ENCODE measurements at places on chromosomes 12 and 14.

DNA sequence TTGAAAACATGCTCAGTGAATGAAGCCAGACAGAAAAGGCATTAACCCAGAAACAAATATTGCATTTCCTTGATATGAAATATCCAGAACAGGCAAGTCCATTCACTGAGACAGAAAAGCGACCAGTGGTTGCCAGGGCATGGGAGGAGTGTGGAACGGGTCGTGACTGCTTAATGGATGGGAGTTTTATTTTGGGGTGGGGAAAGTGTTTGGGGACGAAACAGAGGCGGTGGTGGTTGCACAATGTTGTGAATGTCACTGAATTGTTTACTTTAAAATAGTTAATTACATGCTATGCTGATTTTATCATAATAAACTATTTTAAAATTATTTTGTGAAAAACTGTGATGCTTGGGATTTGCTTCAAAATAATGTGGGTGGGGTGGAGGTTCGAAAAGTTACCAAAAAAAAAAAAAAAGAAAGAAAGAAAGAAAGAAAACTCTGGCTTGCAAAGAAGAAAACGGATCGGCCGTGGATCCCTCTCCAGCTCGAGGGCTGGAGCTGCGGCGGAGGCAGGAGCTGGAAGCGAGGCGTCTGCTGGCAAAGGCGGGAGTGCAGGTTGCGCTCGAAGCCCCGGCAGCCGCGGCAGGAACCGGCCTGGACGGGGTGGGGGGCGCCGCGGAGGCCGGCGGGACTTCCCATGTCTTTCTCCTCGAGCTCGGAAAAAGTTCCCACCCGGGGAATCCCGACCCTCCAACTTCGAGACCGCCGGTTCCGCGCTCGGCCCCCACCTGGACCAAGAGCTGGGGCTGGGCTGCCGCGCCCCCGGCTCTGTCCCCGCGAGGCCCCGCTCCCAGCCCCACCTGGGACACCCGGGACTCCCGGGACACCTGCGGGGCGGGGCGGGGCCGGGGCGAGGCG is 524 bp upstream of the P2RX2 start:
- DNase-seq: no peak

GRCh38 chr14:79661752-79662151 is 549.6 kb downstream of the DIO2 start:
- no peak for DNase-seq

DNA sequence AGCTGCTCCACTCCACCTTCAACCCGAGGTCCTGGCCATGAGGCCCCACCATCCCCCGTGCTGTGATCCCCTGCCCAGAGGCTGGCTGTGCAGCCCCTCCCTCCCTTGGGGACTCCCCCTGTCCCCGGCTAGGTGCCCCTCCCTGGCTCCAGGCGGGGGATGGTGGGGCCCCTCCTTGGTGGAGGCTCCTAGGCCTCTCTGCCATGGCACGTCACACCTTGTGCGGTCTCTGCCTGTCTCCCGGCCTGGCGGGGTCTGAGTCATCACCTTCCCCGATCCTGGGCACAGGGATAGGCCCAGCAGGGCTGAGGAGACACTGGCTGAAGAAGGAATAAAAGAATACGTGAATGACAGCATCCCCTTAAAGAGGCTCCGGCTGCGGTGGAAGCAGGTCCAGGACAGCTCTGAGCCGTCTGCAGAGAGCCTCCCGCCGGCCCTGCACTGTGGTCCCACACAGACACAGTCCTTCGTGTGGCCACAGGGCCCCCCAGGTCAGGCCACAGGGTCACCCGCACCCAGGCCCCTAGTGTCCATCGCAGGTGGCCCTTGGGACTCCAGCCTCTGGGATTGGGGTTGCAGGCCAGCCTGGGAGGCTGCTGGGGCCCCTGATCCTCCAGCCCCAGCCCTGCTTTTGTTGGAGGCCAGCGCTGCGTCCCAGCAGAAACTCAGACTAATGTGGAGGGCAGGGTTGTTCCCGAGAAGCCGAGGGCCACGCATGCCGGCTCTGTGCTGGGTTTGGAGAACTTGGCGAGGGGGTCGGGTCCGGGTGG is 43.6 kb downstream of the KIF26A start:
- DNase-seq: no peak

- no peak for DNase-seq
Measured at GRCh38 chr14:24351517-24351916, 11.7 kb upstream of the RIPK3 start.

DNA sequence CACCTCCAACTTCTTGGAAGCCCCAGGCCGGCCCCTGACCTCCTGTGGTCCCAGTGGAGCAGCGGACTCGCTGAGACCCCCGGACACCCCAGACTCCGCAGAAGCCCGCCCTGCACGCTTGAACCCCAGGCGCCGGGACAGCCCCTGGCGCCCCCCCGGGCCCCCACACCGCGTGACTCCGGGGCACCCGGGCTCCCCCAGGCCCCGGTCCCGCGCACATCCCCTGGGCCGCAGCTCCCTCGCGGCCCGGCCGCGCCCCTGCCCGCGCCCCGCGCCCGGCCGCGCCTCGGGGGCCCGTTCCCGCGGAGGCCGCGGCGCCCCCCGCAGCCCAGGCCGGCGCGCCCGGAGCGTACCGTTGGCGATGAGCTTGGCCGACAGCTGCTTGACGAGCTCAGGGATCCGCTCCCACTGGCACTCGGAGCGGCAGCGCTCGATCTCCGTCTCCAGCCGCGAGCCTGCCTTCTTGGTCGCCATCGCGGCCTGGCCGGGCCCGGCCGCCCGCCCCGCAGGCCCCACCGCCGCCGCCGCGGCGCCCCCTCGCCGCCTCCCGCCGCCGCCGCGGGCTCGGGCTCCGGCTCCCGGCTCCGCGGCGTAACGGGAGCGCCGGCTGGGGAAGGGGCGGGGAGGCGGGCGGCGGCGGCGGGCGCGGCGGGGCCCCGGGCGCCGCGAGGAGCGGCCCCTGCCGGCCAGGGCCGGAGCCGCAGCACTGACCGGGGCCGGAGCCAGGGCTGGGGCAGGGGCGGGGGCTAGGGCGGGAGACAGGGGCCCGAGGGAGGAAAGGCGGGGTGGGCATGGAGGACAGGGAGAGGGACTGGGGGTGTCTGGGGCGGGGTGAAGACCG is at the start of gene TTC7B:
Gene TTC7B (minus strand): TSS at position 609 of the 841 bp plus-strand sequence. CDS start 135 bp downstream, at position 474.
- DNase-seq: no peak

DNA sequence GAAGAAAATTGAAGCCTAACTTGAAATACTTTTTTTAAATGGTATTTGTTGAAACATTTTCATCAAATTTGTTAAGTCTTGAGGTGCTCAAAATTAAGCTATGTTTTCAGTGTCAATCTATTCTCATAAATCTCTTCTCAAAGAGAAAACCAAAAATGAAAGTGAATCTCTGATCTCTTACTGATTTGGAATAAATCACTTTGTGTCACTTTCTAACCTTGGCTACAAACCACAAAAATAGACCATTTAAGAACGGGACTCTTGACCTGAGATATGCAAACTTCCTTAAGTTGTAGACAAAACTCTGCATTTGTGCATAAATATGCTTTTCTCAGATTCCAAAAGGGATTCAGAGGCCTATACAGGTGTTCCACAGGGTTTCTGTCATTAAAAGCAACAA is 192.9 kb downstream of the SEC23A start:
- no peak for DNase-seq

DNA sequence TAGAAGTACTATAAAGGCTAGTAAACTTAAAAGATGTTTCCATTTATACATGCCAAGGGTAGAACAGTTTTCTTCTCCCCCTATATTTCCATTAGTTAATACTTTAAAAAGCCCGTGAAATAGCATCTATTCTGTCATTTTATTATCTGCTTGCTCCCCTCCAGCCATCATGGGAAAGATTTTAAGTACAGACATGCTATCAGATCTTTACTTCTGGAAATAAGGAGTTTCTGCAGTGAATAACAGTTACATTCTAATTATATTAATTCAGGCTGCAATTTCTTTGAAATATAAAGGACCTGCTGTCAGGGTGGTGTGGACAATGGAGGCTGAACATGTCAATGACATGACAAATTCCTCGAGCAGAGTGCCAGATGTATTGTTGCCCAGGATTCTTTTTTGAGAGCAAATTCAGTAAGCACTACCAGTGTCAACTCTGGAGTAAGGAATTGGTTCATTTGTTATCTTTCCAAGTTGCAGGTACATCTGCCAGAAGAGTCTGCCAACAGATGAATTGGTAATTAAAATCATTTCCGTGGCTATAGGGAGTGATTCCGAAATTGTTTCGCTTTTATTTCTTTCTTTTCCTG is 151.3 kb downstream of the BTG1 start:
- no peak for DNase-seq

DNA sequence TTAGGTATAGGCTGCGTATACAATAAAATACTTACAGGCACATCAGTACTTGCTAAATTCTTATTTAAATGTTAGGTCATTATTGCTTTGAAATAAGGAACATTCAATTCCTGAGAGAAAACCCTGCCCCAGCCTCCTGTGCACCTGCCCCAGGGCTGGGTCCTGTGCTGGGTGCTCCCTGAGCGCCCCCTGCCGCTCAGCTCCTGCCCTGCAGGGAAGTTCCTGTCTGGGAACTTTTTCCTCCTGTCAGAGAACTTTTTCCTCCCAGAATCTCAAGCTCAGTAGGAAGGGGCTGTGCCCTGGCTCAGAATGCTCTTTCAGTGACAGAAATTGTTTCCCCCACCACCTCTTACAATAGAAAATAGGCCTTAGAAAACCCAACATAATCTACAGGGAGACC is 751.1 kb downstream of the TMEM121 start:
- DNase-seq: peak; percentile 8

GRCh38 chr12:116094475-116094874 is 183.0 kb downstream of the MED13L start:
- DNase-seq: no peak

DNA sequence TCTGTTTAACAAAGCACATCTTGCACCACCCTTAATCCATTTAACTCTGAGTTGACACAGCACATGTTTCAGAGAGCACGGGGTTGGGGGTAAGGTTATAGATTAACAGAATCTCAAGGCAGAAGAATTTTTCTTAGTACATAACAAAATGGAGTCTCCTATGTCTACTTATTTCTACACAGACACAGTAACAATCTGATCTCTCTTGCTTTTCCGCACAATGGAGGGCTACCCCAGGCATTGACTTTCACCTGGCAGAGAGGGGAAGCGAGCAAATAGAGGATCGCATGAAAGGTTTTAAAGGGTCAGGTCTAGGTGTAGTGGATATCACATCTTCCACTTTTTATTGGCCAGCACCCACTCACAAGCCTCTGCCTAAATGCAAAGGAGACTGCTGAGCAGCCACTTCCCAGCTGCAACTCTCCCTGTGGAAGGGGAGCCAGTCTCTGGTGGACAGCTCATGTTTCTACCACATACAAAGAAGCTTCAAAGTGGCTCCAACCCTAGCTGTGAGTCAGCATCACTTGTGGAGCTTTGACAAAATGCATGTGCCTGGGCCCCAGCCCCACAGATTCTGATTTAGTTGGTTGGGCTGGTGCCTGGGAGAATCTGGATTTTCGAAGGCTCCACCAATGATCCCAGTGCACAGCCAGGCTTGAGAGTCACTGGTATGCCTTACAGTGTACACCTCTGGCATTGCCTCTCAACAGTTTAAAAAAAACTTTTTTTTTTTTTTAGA is 7.2 kb upstream of the FNTB start:
- DNase-seq: no peak

DNA sequence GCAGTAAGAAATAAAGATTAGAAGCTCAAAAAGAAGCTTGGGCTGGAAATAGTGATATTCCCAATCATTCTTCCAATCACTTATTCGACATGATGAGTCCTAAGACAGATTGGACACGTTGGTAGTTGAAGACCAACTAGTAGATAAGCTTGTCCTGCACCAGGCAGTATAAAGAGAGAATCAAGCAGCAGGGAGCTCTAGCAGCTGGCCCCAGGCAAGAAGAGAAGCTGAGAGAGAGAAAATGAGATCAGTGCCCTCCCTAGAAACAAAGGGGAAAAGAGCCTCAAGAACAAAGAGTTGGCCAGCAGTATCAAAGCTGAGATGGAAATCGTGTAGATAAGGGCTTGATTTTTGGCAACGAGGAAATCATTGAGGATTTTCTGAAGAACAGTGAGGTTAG is 20.6 kb downstream of the RASSF8 start:
- DNase-seq: no peak

DNA sequence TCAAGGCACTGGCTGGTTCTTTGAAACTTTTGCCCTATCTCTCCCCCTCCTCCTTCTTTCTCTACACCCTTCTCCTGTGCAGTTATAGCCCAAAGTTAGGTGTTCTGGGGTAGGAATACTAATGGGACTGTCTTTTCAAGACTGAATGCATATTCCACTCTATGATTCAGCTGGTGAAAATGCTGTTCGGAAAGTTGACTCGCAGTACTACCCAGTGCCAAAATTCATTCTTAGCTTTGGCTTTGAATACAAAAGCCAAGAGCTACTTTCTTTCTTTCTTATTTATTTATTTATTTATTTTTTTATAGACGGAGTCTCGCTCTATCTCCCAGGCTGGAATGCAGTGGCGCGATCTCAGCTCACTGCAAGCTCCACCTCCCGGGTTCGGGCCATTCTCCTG is 249.2 kb downstream of the ETNK1 start:
- DNase-seq: no peak

DNA sequence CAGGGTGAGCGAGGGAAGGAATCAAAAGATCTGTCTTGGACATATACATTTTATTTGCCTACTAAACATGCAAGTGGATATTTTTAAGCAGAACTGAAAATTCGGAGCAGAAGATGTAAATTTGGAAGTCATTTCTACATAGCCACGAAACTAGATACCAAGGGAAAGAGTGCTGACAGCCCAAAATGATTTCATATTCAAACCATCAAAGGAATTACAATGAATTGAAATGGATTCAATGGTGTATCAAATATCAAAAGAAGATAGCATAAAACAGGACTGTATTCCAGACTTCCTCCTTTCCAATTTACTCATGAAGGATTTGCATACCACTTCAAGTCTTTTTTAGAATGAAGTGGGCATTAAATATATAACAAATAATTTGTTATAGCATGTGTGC is 313.5 kb upstream of the KITLG start:
- DNase-seq: no peak

GRCh38 chr12:24728366-24728765 is 220.5 kb downstream of the BCAT1 start:
- DNase-seq: no peak

DNA sequence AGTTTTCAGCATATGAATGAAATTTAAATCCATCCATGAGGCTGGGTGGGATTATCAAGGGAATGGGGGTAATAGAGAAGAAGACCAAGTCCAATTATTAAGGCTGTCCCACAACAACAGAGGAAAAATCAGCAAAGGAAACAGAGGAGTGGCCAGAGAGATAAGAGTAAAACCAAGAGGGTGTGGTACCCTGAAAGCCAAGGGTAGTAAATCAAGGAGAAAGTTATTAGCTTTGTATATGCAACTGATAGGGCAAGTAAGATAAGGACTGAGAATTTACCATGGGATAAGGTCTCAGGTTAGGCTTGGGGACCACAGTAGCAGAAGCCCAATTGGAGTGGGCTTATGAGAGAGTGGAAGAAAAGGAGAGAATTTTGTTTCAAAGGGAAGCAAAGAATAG is 134.5 kb downstream of the NUAK1 start:
- no peak for DNase-seq

Measured in effector CD8-positive, alpha-beta T cell (primary cell).